ENCODE measurements at places on chromosomes 7 and 10.
A peak's percentile ranks its signal among the peaks of the same experiment; 100 is the strongest.

DNA sequence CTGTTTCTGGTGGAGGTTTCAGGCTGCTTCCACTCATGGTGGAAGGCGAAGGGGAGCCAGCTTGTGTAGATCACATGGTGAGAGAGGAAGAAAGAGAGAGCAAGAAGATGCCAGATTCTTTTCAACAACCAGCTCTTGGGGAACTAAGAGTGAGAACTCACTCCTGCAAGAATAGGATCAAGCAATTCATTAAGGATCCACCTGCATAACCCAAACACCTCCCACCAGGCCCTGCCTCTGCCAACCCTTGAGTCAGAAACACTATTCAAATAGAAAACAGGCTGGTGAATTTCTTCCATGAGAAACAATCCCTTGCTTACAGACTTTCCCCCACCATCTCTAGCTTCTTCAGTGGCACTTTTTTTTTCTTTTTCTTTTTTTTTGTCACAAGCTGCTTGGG lies 317.2 kb downstream of the GPR158 start:
- no peak for DNase-seq

DNA sequence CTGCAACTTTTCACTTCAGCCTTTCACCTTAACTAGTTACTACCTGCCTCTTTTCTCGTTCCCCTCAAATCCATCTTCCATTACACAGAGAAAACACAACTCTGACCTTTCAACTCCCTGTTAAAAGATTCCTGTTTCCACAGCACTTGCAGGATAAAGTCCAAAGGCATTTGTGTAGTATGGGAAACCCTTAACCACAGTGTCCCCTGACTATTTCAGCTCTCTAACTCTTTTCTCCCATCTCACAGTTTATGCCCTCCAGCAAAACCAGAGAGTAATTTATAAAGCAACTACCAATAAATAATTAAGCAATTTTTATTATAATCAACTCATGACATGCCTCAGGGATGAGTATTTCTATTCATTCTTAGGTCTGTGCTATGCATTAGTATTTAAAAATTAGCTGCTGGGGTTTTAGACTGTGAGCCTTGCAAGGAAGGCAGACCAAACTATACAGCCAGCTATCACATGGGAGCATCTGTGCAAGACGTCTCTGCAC lies 51.0 kb downstream of the COL1A2 start:
- DNase-seq: no peak

- no peak for DNase-seq
These were observed 136.6 kb downstream of the GRID1 start for GRCh38 chr10:86229811-86230556.

- no peak for DNase-seq
These were observed 159.3 kb downstream of the LYZL1 start for GRCh38 chr10:29448125-29448524.

DNA sequence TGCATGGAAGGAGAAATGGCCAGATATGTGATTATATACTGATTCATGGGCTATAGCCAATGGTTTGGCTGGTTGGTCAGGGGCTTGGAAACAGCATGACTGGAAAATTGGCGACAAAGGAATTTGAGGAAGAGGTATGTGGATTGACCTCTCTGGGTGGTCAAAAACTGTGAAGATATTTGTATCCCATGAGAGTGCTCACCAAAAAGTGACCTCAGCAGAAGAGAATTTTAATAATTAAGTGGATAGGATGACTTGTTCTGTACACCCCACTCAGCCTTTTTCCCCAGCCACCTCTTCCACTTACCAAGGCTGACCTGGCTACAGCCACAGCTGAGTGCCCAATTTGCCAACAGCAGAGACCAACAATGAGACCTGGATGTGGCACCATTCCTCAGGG lies 146.7 kb downstream of the GPR37 start:
- no peak for DNase-seq

DNA sequence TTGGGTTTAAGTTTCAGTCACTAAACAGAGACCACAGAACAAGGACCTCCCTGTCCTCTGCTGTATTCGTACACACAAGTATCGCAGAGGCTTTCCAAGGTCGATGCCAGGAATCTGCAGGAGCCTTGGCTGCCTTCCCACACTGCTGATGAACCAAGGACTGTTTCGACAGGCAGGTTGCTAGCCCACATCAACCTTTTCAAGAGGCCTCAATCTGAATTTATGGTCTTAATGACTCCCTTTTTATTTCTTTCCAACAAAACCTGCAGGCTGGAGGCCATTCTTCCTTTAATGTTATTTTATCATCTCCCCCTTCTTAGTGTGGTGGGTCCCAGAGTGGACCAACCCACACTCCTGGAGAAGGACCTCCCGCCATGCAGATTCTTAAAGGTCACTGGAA lies 45.6 kb downstream of the JCAD start:
- DNase-seq: no peak

GRCh38 chr7:143373255-143373794 lies 7.8 kb upstream of the ZYX start:
- no peak for DNase-seq

DNA sequence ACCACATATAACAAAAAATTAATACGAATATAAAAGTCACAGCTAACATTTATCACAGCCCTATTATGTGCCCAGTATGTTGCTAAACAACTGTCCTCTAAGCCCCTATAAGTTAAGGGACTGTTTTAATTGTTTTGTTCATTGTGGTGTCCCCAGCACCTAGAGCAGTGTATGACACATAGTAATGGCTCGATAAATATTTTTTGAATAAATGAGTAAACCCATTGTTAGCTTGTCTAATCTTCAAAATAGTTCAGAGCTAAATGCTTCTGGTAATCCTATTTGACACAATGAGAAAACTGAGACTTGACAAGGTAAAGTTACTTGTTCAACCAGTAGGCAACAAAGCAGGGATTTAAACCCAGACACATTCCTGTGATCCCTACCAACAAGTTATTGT lies 78.4 kb upstream of the NEUROD6 start:
- DNase-seq: no peak

GRCh38 chr10:103679096-103679790 lies 176.1 kb downstream of the SH3PXD2A start:
- DNase-seq: no peak

GRCh38 chr7:72023926-72024325 lies 388.2 kb downstream of the CALN1 start:
- no peak for DNase-seq

DNA sequence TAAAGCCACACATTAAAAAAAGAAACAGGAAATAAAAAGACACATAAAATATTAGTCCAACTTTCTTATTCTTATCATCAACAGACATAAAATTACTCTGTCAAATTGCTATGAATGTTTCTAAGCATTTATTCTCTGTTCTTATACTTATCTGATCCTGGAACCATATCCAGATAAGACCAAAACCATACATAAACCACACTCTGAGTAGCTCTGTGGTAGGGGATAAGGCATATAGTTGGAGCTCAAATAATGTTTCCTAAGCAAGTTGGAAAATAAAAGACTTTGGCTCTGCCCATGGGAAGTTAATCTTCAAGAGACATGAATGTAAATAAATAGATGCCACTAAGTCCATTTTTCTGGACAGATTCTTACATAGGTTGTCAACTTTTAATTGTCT lies 103.1 kb upstream of the PLXDC2 start:
- DNase-seq: no peak

DNA sequence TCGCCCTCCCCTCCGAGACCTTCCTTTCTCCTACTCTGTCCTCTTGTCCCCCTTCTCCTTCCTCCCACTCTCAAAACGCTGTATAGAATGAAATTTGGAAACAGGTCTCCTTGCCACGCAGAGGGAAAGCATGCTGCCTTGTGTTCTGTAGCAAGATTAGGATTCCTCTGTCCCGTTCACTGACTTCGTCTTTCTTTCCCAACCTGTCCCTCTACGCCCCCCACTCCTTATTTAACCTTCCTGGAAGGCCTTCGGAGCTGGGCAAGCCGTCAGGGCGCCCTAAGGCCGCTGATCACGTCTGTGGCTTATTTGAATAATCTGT lies 1.3 kb downstream of the HOXA9 start:
- no peak for DNase-seq

DNA sequence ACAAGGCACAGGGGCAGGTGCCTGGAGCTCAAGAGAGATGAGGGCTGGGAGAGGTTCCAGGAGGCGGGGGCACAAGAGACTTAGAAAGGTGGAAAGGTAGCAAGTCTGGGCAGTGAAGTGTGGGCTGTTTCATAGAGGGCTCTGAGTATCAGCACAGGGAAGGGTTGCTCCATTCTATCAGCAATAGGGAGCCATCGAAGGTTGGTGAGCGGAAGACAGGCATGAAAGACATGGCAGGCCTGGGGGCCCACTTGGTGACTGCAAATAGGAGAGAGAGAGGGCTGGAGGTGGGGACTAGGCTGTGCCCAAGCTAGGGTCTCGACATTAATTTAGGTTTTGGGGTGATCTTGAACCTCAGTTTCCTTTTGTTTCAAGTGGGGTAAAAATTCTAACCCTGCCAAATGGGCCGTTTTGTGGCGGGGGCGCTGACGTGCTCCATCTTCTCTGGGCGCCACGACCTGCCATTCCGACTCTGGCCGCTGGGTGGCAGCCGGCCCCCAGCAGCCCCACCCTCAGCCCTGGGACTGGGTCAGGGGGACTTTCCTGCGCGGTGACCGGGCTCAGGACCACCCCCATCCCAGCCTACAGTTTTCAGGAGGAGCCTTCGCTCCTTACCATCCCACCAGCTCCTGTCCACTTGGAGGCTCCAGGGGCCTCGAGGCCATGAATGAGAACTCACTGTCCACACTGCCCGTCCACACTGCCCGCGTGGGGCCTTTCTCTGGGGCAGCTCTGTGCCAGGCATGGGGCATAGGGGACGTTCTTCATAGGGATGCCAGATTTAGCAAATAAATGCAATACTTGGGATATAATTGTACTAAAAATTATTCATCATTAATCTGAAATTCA lies 37.2 kb upstream of the PCBD1 start:
- peak; percentile 18 for DNase-seq

DNA sequence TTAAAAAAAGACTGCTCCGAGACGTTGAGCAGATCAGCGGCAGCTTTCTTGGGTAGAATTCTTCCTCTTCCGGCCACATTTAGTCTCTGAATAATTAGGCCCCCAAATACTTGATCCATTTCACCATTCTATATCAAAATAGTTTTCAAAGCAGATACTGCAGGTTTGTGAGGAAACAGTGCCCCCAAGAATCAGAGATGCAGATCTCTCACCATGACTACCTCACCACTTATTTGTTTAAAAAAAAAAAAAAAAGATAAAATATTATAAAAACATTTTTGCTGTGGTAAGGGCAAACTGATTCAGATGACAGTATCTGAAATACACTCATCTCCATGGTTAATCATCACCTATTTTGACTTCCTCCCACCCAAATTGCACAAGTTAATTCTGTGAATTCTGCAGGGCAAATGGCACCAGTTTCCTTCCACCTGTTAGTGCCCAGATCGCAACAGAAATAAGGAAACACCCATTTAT lies 210.4 kb downstream of the FAM107B start:
- DNase-seq: no peak

- DNase-seq: no peak
These were observed 596.0 kb upstream of the TPK1 start for GRCh38 chr7:145431834-145432233.

- no peak for DNase-seq
These were observed 8.6 kb upstream of the LRRN3 start for GRCh38 chr7:111082351-111082750.

DNA sequence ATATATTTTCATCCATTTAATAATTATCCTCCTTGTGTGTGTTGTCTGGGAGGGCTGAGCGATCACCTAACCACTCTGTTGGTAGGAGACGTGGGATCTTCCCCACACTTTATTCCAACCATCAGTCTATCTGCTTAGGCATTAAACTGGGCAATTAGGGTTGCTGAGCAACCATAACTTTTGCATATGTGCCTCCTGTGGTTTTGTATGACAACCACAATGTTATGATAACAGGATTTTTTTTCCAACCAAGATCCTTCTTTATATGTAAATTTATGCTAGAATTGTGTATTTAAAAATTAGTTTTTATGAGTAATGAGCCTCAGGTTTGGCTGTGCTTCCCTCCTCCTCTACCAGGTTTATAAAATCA lies 495.0 kb upstream of the MGMT start:
- DNase-seq: no peak

GRCh38 chr7:105963038-105963667 lies at the start of gene CDHR3:
Gene CDHR3, plus strand, starts transcription at chr7:105963264. Its CDS starts 55 bp downstream, at chr7:105963319.
- DNase-seq: no peak

- DNase-seq: no peak
These were observed 127.7 kb upstream of the NOBOX start for GRCh38 chr7:144531181-144531580.

GRCh38 chr10:17923728-17924127 lies 28.0 kb upstream of the SLC39A12 start:
- no peak for DNase-seq

GRCh38 chr10:125396676-125397075 lies 236.3 kb upstream of the CTBP2 start:
- DNase-seq: no peak

DNA sequence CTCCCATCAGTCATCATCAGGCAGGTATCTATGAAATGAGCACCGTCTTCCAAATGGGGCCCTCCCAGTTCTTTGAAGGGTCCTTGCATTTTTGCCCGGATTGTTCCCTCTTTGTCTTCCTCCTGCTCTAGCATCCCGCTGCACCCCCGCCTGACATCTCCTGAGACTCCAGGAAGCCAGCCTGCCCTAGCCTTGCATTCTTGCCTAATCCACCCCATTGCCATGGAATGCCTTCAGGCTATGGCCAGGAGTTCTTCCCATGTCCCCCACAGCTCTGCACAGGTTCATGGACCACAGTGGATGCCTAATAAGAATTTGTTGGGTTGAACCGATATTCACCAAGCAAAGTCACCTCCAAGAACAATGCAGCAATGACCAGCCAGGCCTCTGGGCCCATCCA lies 62.1 kb downstream of the ZMIZ1 start:
- no peak for DNase-seq

- DNase-seq: no peak
These were observed 10.7 kb downstream of the CRYGN start for GRCh38 chr7:151429237-151429559.

GRCh38 chr10:43012578-43012977 lies 64.3 kb upstream of the RET start:
- no peak for DNase-seq

DNA sequence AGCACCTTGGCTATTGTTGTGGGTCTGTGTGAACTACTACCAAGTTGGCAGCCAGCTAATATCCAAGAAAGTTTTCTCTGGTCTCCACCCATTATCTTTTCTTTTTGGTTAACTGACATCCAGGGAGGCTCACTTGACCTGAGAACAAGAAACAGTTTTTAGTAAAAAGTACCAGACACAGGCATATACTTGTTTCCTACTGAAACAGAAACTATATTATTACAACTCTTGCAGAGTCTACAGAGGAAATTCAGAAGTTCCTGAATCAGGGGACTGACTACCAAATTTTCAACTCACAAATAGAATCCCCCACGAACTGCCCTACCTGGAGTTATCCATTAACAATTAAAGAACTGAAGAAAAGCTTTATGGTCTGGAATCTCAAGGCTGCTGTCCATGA lies 168.9 kb downstream of the KCND2 start:
- DNase-seq: no peak

GRCh38 chr10:48699011-48699627 lies 14.4 kb downstream of the WDFY4 start:
- no peak for DNase-seq
